ENCODE measurements at places on chromosomes 5 and 9.

DNA sequence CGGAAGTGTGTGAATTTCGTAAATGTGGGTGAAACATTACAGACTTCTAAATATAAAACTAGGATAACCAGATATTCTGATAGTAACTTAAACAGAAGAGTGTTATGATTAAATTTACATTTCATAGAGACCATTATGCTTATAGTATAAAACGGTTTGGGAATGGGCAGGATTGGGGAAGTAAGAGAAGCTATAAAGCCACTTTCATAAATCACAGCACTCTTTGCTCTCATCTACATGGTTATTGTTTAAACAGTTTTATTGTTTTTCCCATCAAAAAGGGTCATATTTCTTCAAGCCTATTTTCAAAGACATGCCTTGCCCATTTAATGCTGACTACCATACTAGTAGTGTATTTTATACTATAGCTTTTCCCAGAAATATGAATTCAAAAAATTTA is 9.2 kb downstream of the ZFR start:
- DNase-seq: no peak

- no peak for DNase-seq
Measured at GRCh38 chr9:83106263-83106662, 43.3 kb upstream of the RASEF start.

DNA sequence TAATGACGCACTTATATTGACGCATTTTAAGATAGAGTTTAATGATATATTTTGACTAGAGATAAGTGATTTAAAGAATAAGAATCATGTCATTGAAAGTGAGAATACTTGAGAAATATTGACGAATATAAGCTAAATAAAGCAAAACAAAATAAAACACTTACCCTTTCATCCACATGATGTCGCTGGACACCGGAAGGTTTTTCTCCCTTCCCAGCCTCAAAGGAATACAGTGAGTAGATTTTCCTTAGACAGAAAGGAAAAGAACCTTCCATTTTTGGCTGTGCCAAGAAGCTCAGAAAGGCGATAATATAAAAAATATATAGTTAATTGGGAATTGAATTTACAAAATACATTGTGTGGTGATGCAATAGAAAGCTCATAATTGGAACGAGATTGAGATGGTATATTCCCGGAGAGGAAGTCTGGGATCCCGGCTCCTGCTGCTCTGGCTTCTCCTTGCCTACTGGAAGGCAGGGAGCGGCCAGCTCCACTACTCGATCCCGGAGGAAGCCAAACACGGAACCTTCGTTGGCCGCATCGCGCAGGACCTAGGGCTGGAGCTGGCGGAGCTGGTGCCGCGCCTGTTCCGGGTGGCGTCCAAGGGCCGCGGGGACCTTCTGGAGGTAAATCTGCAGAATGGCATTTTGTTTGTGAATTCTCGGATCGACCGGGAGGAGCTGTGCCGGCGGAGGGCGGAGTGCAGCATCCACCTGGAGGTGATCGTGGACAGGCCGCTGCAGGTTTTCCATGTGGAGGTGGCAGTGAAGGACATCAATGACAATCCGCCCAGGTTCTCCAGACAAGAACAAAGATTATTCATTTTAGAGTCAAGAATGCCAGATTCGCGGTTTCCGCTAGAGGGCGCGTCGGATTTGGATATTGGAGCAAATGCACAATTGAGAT is at the start of gene PCDHA5:
Gene PCDHA5, plus strand, starts transcription at position 239 of the 906 bp plus-strand sequence.
- DNase-seq: no peak

DNA sequence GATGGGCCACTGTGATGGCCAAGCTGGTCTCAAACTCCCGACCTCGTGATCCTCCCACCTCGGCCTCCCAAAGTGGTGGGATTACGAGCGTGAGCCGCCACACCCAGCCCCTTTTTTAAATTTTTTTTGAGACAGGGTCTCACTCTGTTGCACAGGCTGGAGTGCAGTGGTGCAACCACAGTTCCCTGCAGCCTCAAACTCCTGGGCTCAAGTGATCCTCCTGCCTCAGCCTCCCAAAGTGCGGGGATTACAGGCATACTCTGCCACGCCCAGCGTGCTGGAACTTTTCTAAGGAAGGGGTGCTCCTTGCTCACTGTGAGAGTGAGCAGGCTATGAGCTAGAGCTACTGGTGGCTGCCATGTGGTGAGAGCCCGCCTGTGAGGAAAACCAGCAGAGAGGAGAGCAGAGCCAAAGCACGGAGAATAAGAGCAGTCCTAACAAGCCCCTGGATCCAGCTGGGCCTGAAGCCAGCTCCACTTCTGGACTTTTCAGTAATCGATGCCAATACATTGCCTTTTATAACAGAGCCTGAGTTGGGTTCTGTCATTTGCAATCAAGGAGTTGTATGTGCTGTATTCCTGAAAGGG is 75.5 kb upstream of the UNC5A start:
- DNase-seq: no peak

DNA sequence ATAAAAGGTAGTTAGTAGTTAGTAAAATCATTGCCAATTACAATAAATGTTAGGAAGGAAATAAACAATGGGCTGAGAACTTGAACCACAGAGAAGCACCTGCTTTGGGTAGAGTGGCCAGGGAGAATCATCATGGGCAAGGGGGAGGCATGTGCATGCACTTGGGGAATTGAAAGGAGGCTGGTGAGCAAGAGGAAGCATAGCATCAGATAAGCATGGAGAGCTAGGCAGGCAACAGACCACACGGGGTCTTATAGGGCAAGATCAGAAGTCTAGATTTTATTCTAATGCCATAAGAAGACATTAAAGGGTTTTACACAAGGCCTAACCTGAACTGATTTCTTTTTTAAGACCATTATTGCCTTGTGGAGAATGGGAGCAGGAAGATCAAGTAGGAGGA is 93.4 kb downstream of the PIP5K1B start:
- DNase-seq: no peak

All from CD4-positive, alpha-beta T cell treated with Interleukin-12 subunit alpha and Interleukin-12 subunit beta, for 1 hour (primary cell).